Renal cortex interstitium (tissue), 15 donors: ENCODE measurements at places on chromosomes 11 and 22.
A peak's percentile ranks its signal among the peaks of the same experiment; 100 is the strongest.

DNA sequence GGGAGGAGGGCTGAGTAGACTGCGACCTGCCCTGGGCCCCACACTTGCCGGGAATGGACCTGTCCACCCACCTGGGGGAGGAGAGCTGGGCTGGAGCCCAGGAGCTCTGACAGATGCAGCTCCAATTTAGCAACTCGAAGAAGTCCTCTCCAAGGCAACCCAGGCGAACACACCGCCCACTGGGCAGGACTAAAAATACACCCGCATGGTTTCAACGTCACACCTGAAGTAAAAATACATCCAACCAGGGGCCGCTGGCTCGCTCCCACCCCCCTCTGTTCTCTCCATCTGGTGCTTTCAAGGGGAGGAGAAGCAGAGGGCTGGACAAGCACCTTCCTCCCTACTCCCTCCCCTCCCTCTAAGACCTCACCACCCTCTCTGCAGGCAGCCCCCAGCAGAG lies 119.9 kb downstream of the FEZ1 start:
- DNase-seq: no peak

GRCh38 chr11:129864811-129865210 lies 30.6 kb downstream of the NFRKB start:
- no peak for DNase-seq

- DNase-seq: no peak
Measured at GRCh38 chr11:85626496-85626895, 648 bp downstream of the DLG2 start.

GRCh38 chr22:49660321-49660720 lies 167.4 kb downstream of the BRD1 start:
- no peak for DNase-seq

DNA sequence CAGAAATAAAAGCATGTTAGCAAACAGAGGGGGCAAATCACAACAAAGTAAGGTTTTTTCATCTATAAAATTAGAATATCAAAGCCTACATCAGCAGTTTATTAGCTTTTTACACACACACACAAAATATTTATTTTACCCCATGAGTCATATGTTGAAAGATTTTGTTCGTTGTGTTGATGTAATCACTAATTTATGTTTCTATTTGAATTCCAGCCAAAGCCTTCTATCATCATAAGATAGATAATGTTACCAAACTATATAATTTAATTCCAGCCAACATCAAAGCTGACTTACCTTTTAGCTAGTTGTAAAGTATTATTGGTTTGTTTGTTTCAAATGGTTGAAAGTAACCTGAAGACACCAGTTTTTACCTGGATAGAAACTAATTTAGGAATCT lies 458.0 kb upstream of the ARHGAP42 start:
- DNase-seq: no peak

- DNase-seq: no peak
Measured at GRCh38 chr22:27540656-27541396, 260.7 kb downstream of the MN1 start.

GRCh38 chr11:78417888-78418583 lies 416 bp upstream of the GAB2 start:
- DNase-seq: peak; percentile 83

DNA sequence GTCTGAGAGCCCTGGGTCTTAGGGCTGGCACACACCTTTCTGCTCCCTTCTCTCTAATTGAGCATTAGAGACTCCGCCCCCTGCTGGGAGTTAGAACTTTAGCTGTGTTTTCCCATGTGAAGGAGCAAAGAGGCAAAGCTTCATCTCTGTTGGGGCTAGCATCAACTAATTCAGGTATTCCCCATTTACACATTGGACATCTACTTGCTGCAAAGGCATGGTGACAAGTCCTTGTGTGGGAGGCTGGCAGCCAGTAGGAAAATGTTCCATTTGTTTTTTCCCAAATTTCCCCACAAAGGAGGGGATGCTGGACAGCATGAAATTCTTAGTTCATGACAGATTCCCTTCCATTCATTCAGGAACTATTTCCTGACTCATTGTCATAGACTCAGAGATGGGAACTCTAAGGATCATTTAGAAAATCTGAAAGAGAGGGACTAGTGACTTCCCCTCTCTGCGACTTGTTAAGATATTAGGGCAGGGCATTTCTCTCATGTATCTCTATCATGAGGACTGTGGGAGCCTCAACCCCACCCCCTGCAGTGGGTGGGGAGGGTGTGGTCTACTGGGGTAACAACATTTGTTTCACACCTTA lies 3.6 kb downstream of the CD44 start:
- DNase-seq: no peak

GRCh38 chr11:81421251-81421860 lies 1312.3 kb downstream of the FAM181B start:
- no peak for DNase-seq

GRCh38 chr11:73173755-73174494 lies 31.8 kb upstream of the FCHSD2 start:
- DNase-seq: no peak

- DNase-seq: no peak
Measured at GRCh38 chr22:19130959-19131684, at the start of gene TSSK2. TSS of gene TSSK2 (plus strand) at chr22:19131308. CDS start at chr22:19131400, 92 bp downstream.

- DNase-seq: no peak
Measured at GRCh38 chr11:45451766-45452440, 165.8 kb upstream of the SYT13 start.

- no peak for DNase-seq
Measured at GRCh38 chr11:63919267-63920125, 2.5 kb upstream of the RCOR2 start.

- no peak for DNase-seq
Measured at GRCh38 chr11:76702336-76703128, 32.0 kb upstream of the LRRC32 start.

GRCh38 chr11:44627165-44627789 lies 61.8 kb downstream of the CD82 start:
- no peak for DNase-seq

GRCh38 chr22:43945632-43946383 lies 9.4 kb upstream of the SAMM50 start:
- peak; percentile 42 for DNase-seq
